Right cardiac atrium (tissue), 5 donors: ENCODE measurements at places on chromosomes 13 and 19.
A peak's percentile ranks its signal among the peaks of the same experiment; 100 is the strongest.

DNA sequence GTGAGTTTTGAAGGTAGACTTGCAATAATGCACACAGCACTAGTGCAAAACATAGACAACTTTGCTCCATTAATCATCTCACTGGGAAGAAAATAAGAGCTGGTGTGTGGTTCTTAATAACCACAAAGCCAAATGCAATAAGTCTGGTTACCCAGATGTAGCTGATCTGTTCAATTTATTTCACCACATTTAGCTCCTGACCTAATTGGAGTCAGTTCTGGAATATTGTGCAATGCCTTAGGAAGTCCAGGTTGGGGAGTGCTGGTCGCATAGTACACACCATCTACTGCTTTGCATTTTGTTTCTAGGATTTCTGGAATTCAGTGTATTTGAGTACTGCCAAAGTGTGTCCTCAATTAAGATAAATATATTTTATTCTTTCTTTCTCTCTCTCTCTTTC is 483.3 kb upstream of the SPRY2 start:
- DNase-seq: no peak

- DNase-seq: no peak
These were observed 59.6 kb downstream of the RBM26 start for GRCh38 chr13:79346300-79346914.

- no peak for DNase-seq
These were observed 18.7 kb downstream of the STK24 start for GRCh38 chr13:98557937-98558792.

- DNase-seq: no peak
These were observed 14.0 kb downstream of the WASF3 start for GRCh38 chr13:26571518-26571917.

GRCh38 chr13:103839460-103839859 is 773.2 kb upstream of the SLC10A2 start:
- no peak for DNase-seq

DNA sequence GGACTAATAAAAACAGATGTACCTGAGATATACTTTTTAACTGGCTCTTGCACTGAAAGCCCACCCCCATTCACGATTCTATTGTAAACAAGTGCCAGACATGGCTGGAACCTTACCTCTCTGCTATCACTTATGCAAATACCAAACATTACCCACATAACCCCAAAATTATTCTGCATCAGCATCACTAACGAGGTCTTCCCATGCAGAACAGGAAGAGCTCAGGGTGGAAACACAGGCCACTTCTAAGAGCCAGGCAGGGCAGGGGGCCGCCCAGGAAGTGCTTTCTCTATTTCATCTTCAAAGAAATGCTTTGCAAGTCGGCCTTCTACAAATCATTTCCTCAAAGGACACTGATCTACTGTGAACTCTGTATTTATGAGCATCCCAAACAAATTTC is 7.3 kb downstream of the IRS2 start:
- no peak for DNase-seq

GRCh38 chr13:67515895-67516294 is 285.8 kb upstream of the PCDH9 start:
- no peak for DNase-seq

GRCh38 chr13:51518827-51519226 is 65.4 kb upstream of the WDFY2 start:
- DNase-seq: no peak

DNA sequence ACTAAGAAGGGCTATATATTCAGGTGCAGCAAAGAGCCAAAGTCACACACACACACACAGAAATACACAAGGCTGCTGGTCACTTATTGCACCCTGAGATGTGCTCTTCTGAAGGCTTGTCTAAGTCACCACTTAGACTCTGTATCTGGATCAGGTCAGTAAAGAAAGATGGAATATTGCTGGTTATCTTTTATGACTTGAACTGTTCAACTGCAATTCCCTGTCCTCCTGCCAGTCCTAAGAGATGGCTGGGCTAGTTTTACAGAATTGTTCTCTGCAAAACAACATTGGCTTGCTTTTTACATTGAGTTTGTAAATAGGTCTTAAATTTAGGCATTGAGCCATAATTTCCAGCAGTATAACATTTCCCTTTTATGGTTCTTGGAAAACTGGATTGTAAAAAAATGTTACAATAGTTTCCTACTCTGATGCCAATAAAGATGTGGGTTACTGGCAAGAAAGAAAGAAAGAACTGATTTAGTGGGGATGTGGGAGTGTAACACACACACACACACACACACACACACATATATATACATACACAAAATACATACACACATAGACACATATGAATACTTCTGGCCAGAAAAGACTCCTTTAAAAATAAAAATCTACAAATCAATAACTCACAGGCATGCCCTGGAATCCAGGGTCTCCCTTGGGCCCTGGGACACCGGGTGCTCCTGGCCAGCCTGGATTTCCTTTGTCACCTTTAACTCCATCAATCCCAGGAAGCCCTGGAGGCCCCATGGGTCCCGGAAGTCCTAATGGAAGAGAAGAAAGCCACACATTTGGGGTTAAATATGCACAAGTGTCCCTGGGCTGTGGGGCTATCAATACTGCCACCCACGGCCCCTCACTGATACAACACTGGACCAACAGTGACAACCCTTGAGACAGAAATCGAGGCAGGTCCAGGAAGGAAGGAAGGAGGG is 137.7 kb downstream of the COL4A1 start:
- DNase-seq: no peak

DNA sequence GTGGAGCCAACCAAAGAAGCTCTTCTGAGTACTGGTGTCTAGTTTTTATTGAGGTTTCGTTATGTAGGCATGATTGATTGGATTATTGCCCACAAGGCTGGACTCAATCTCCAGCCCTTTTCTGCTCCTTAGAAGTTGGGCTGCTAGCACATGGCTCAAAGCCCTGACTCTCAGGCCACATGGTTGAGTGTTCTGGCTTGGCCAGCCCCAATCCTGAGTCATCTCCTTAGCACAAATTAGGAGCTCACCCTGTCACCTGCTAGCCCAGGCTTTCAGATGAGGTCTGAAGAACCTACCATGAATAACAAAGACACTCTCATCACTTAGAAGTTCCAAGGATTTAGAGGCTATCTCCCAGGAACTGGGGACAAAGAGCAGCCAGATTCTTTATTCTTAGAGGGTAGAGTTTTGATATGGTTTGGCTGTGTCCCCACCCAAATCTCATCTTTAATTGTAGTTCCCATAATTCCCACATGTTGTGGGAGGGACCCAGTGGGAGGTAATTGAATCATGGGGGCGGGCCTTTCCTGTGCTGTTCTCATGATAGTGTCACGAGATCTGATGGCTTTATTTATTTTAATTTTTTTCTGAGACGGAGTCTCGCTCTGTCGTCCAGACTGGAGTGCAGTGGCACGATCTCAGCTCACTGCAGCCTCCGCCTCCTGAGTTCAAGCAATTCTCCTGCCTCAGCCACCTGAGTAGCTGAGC is 11.3 kb downstream of the DPY19L3 start:
- no peak for DNase-seq

- DNase-seq: no peak
These were observed 478.4 kb downstream of the FOXO1 start for GRCh38 chr13:40187841-40188591.

DNA sequence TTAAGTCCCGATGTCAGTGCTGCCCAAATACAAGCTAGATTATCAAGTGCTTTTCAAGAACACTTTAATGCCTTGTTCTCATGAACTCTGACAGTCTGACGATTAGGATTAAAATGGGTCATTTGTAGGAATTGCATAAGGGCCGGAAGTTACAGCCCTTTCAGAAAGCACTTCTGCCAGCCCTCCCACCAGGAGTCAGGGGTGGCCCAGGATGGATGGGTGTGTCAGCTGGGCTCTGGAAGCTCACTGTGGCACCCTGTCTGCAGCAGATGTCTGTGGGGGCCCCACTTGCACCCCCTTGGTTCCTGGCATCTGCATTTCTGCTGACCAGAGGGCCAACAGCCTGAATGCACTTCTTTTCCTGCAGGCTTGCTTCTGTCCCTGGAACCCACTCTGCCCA is 712.7 kb downstream of the UQCRFS1 start:
- DNase-seq: no peak

- no peak for DNase-seq
These were observed 227.5 kb upstream of the SERP2 start for GRCh38 chr13:44146138-44146537.

DNA sequence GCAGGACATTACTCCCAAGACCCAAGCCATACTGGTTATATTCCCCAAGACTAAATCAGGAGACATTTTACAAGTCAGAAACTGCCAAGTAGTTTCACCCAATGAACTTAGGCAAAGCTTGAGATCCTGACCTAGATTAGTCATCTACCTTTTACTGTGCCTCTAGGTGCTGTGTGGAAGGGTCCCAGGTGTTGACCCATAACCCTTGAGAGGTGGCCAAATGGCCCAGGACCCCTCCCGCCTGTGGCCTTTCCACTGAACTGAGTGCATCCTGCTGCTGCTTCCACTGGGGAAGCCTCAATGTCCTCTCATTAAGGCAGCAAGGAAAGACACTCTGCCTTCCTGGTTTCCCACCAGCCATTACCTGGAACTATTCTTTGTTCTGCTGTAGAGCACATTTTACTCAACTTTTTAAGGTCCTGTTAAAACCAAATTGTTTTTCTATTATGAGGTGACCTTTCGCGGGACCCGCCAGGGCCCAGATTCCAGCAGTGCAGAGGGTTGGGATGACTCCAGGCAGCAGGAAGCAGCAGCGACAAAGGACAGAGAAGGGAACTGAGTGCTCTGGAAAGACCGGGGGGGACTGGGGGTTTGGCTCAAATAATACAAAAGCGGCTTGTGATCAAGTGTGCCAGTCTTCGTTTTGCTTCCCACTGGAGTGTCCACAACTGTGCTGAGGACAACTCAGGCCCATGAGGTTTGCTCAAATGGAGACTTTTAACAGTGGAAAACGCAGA is 27.1 kb downstream of the ANKRD10 start:
- peak; percentile 67 for DNase-seq

GRCh38 chr13:99601535-99601934 is 100.3 kb downstream of the TM9SF2 start:
- no peak for DNase-seq

- DNase-seq: no peak
These were observed 69.6 kb upstream of the PCDH9 start for GRCh38 chr13:67299751-67300150.

- no peak for DNase-seq
These were observed 20.0 kb downstream of the UPF1 start for GRCh38 chr19:18851673-18852325.

- no peak for DNase-seq
These were observed 7.7 kb downstream of the ZNF253 start for GRCh38 chr19:19873381-19873780.

- no peak for DNase-seq
These were observed 12.9 kb upstream of the SLC25A41 start for GRCh38 chr19:6446452-6446851.

GRCh38 chr13:99196466-99197116 is 4.1 kb upstream of the UBAC2 start:
- no peak for DNase-seq

DNA sequence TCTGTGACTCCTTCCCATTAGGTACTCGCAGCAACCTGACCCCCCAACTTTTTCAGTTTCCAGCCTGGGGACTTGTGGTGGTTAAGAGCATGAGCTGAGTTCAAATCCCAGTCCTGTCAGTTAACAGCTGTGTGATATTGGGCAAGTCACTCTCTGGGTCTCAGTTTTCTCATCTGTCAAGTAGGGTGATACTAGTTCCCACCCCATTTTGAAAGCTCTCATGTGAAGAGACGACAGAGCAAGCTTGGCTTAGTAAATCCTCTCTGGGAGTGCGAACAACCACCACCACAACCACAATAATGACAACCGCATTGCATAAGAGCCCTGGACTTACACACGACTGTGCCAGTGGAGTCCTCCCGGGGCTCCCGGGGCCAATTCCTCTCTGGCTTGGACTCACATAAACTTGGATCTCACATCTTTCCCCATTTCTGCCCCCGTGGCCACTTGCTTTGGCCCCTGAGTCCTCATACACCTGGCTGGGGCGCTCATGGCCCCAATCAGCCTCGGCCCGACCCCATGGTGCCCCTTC is 454 bp downstream of the BLVRB start:
- DNase-seq: no peak

DNA sequence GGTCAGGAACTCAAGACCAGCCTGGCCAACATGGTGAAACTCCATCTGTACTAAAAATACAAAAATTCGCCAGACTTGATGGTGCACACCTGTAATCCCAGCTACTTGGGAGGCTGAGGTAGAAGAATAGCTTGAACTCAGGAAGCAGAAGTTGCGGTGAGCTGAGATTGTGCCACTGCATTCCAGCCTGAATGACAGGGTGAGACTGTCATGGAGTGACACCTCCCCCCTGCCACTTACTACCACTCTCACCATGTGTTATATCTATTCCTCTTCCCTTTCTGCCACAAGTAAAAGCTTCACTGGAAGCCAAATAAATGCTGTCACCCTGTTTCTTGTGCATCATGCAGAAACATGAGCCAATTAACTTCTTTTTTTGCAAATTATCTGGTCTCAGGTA is 10.6 kb upstream of the CEACAM4 start:
- no peak for DNase-seq

- DNase-seq: peak; percentile 8
These were observed 22.5 kb downstream of the LIG1 start for GRCh38 chr19:48147597-48148175.

- DNase-seq: no peak
These were observed 67.0 kb downstream of the ABCC4 start for GRCh38 chr13:95234242-95234641.

DNA sequence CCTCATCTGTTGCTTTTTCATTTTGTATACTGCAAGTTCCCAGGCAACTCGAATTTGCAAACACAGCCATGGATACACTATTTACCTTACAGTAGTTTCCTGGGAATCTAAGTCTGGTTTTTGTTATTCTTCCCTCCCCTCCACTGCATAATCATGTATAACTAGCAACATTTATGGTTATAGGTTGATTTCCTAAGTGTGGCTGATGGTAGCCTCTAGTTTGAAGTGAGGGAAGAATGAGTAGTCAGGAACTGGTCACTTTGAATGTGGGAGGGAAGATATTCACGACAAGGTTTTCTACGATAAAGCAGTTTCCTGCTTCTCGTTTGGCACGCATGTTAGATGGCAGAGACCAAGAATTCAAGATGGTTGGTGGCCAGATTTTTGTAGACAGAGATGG is at the start of gene KCNRG:
Gene KCNRG (plus strand): TSS at position 187 of the 400 bp plus-strand sequence. CDS start 50 bp downstream, at position 237.
- no peak for DNase-seq

- no peak for DNase-seq
These were observed 130.7 kb upstream of the SGCG start for GRCh38 chr13:23050126-23050525.

GRCh38 chr13:63297163-63297562 is 1881.5 kb upstream of the PCDH20 start:
- no peak for DNase-seq

- DNase-seq: no peak
These were observed 31.5 kb downstream of the KLF5 start for GRCh38 chr13:73090116-73090822.

- DNase-seq: peak; percentile 79
These were observed 14.0 kb upstream of the ATP8B3 start for GRCh38 chr19:1825909-1826556.

- no peak for DNase-seq
These were observed 146.7 kb downstream of the USP12 start for GRCh38 chr13:27024776-27025492.

DNA sequence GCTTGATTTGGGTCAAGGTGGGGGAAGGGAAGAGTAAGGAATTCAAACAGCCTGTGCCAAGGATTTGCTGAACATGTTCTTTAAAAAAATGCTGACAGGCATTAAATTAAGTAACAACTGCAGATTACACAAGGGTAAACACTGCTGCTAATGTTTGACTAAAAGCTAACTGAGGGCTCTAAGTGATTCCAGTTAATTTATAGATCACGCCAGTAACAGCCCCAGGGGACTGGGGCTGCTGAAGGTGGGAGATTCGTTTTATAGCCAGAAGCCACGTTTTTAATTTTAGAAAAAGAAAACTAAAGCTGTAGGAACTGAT is 321.7 kb downstream of the DLEU7 start:
- no peak for DNase-seq

GRCh38 chr19:15913384-15913783 is 15.5 kb upstream of the CYP4F2 start:
- DNase-seq: no peak
